ENCODE measurements at places on chromosomes 4 and X.
A peak's percentile ranks its signal among the peaks of the same experiment; 100 is the strongest.

- DNase-seq, result no peak
Measured at GRCh38 chr4:93772858-93773257, 55.7 kb upstream of the ATOH1 start.

DNA sequence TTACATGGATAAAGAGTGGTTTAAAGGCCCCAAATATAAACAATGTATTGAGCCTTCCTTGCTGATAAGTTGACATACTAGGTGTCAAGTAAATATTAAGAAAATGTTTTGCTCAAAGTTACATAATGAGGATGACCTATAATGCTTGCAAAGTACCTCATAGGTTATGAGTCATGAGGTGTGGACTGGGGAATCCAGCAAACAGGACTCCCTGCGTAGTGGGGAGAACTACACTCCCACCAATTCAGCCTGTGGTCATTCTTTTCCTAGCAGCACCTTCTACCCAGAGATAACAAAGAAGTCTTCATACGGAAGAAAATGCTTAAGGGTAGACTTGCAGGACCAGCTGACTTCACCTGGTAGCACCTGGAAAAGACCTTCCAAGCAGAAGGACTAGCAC is 418.9 kb upstream of the CPEB2 start:
- no peak for DNase-seq

DNA sequence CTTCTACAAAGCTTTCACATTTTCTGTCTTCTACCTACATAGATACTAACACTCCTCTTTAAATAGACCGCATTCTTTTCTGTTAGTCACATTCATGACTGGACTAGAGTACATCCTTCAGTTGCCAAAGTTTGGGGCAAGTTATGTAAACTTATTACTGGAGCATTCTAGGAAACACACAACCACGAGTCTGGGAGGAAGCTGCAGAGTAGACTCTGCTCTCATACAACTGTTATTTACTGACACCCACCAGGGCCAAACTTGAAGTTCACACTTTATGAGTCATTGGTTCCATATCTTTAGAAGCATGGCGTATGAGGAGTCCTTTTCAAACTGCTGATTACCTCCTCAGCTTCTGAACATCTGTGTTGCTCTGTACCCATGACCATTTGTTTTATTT is 87.0 kb downstream of the RNF150 start:
- DNase-seq, result no peak

DNA sequence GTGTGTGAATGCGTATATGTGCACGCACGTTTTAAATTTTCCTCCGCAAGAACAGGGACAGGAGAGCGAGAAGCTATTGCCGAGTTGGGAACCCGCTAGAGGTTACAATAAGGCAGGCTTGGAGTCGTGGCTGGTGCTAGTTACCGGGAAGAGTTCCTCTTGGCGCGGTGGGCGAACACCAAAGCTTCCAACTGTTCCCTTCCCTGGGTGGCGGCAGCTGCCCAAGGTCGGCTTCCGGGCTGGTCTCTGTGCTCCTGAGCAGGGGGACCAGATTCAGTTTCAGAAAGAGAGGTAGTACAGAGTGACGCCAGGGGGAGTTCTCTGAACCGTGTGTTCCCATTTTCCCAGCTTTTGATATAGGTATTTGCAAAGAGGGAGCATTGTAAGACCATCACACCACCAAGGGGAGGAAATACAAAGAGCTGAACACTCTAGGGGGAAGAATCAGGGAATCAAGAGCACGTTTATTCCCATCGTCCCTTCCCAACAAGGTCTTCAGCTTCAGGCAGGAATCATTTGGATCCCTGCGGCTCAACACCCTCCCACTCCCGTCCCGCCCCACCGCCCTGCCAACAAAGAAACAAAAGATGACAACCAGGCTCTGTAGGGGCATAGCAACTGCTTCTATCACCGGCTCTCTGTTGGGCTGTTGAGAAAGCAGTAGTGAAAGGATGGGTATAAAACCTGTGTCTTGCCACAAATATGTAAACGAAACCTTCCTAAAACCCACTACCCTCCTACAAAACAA is 113.6 kb upstream of the TEX13C start:
- DNase-seq, result no peak

DNA sequence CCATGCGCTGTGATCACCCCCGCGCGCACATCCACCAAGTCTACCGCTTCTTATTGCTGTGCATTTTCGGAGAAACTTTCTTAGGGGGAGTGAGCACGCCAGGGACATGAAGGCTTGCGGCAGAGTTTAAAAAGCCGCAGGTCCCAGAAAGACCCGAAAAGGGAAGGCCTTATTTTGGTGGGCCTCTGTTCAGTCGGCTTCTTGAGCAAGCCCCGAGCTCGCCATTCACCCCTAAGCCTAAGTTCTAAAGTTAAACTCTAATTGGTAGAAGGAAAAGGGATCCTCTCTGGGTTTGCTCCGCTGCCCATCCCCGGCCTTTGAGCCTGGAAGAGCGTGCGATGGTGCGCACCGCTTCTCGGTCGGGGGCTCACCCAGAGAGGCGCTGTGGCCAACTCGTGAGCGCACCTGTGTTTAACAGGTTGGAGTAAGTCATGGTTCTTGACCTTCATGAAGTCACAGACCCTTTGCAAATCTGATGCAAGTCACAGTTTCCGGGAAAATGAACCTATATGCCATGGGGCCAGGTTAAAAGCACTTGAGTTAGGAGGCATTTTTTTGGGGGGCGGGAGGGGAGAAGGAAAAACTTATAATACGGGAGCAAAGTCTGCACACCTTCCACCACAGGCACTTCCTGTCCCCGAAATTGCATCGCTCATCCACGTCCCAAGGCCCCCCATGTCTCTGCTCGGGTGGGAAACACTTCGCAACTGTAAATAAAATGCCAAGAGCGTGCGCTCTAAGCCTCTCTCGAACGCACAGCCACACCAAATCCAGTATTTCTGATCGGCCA is 1.9 kb downstream of the PHOX2B start:
- no peak for DNase-seq

- no peak for DNase-seq
Measured at GRCh38 chr4:155402941-155403340, 26.2 kb upstream of the MAP9 start.

- DNase-seq, result no peak
Measured at GRCh38 chr4:92012899-92013867, 290.6 kb upstream of the GRID2 start.

DNA sequence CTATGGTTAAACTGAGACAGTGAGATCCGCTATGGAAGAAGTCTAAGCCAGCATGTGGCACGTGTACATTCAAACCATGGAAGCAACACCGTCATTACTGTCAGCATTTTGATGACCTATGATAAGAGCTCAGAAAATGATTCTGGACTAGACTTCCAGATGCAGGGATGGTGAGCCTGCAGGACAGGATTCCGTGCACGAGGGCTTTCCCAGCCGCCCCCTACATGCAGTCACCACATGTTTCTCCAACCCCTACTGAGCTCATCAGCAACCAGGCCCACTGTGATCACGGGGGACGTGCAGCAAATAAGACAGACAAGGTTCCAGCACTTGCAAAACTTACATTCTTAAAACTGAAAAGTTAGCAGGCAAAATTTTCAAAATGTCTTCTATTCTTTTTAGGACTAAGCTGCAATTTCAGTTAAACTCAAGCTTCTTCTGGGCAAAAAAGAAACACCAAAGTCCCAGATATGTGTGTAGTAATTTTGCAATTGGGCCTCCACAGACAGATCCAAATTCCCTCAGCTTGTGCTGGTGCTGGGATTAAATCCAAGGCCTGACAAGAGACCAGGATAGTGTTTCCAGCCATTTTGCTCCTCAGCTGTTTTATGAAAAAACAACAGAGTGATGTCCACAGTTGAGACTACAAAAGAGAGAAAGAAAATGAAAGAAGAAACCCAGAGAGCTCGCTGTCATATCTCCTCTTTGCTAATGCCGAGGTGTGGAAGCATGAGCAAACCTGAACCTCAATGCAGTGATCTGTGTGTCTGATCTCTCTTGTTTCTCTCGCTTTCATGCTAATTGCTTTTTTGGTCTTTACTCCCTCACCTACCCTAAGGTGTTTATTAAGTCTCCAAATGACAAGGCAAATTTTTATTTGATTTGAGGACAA is 118.2 kb downstream of the AFAP1 start:
- no peak for DNase-seq

DNA sequence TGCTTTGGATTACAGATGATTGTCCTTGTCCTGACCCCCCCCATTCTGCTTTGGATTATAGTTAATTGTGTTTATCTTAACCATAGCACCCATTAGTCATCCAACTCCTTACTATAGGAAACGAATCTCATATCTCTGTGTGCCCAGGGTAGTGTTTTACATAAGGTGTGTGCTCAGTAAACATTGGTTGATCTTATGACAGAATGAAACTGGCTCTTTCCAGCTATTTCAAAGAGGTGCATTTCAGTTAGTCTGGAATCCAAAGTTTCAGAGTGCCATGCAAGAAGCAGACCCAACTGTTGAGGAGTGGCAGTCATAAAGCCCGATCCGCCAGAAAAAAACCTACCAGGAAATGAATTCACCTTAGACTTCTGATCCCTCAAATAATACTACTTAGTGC is 14.7 kb downstream of the TRIM2 start:
- no peak for DNase-seq

DNA sequence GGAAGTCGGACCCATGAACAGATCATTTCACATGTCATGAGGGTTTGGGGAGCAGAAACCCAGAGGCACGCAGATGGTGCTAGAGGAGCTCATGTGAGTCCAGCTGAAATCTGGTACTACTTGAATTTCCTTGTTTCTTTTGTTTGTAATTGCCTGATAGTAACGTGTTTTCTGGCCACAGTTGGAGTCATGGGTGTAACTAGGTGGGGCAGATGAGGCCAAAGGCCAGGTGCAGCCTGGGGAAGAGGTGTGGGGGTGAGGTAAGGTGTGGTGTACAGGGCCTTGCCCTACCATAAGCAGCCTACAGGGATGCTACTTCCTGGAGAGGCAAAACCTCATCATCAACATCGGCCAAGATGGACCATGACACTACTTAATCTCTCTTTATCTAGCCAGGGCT is 271.4 kb downstream of the PTTG2 start:
- no peak for DNase-seq

DNA sequence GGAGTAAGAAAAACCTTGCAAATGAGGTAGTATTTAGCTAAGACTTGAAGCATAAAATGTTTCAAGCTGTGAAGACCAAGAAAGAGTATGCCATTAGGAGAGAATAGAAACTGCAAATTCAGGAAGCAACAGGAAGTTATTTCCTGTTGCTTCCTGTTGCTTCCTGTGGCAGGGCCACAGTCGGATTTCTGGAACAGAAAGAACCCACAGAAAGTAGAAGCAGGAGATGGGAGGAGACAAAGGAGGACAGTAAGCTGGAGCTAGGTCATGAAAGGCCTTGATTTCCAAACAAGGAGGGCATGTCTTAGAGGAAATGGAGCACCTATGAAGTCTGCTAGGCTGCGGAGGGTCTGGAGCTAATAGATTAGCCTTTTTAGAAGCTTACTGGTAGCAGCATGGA is 17.2 kb downstream of the ASB11 start:
- no peak for DNase-seq

- DNase-seq, result peak; percentile 28
Measured at GRCh38 chrX:103175944-103176753, 38.8 kb upstream of the BEX4 start.

GRCh38 chrX:111376897-111377578 is 35.0 kb downstream of the DCX start:
- no peak for DNase-seq

- no peak for DNase-seq
Measured at GRCh38 chr4:174110180-174110579, 173.3 kb downstream of the FBXO8 start.

GRCh38 chr4:145734576-145735346 is 54.8 kb downstream of the C4orf51 start:
- DNase-seq, result no peak

DNA sequence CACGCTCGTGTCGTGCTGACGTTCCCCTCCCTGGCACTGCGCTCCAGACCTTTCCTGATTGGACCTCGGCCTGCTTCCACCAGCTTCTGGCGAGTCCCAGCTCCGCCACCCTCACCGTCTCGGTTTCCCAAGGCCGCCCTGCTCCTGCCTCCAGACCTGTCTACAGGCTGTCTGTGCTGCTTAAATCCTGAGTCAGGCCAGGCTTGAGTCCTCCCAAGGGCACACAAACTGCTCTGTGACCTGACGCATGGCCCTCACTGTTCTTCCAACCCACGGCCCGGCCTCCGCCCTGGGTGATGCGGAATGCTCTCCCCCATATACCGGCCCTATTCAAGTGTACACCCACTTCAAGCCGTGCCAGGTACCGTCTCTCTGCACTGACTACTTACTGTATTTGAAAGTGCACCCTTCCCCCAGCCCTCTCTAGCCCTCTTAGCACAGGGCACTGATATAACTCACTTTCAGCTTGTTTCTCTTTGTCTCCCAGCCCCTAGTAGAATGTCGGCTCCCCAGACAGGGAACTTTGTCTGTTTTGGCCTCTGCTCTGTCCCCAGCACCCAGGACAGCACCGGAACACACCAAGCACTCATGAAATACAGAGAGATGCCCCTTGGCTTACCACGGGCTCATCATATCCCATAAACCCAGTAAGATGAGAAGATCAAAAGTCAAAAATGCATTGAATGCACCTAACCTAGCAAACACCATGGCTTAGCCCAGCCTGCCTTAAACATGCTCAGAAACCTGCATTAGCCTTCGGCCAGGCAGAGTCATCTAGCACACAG is 63.1 kb upstream of the AFAP1 start:
- no peak for DNase-seq

DNA sequence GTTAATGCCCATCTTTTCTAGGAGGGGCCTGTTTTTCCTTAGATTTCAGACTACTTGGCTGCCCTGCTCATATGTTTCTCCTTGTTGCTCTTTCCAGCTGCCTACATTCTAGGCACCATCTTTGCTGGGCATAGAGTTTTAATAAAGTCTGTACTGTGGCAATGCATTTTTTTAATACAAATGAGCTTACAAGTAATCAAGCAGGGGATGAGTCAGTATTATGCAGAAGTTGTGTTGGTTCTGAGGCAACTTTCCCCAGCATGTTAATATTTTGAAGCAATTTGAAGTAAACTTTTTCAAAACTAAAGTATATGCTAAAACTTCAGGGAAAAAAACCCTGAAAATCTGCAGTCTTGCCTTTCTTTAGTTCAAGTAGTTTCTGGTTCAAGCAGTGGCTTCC is 372.0 kb upstream of the GATB start:
- DNase-seq, result no peak

- no peak for DNase-seq
Measured at GRCh38 chr4:129545599-129546278, 449.8 kb downstream of the C4orf33 start.

DNA sequence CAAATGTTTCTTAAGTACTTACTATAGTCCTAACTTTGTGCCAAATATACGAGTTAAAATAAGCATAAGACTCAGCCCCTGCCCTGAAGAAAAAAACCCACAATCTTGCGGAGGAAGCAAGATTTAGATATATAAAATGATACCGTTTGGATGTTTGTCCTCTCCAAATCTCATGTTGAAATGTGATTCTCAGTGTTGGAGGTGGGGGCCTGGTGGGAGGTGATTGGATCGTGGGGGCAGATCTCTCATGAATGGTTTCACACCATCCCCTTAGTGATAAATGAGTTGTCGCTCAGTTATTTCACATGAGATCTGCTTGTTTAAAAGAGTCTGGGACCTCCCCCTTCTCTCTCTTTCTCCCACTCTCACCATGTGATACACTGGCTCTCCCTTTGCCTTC is 28.7 kb downstream of the EFHC2 start:
- no peak for DNase-seq

Data from hippocampal formation (tissue), 2 donors.